ENCODE measurements at places on chromosomes 2 and 18.

GRCh38 chr2:195769975-195770374 is 112.9 kb downstream of the SLC39A10 start:
- no peak for DNase-seq

- no peak for DNase-seq
Observed at GRCh38 chr18:76941284-76941683, 118.9 kb downstream of the ZNF236 start.

GRCh38 chr18:3611313-3612090 is 161.5 kb downstream of the TGIF1 start:
- no peak for DNase-seq

- DNase-seq = no peak
Observed at GRCh38 chr2:46699934-46700256, 215.7 kb downstream of the MCFD2 start.

- DNase-seq = no peak
Observed at GRCh38 chr2:54814389-54815147, 91.1 kb downstream of the EML6 start.

- DNase-seq = no peak
Observed at GRCh38 chr2:196798980-196799379, 503 bp downstream of the GTF3C3 start.

- no peak for DNase-seq
Observed at GRCh38 chr2:80126596-80127189, 177.9 kb downstream of the LRRTM1 start.

DNA sequence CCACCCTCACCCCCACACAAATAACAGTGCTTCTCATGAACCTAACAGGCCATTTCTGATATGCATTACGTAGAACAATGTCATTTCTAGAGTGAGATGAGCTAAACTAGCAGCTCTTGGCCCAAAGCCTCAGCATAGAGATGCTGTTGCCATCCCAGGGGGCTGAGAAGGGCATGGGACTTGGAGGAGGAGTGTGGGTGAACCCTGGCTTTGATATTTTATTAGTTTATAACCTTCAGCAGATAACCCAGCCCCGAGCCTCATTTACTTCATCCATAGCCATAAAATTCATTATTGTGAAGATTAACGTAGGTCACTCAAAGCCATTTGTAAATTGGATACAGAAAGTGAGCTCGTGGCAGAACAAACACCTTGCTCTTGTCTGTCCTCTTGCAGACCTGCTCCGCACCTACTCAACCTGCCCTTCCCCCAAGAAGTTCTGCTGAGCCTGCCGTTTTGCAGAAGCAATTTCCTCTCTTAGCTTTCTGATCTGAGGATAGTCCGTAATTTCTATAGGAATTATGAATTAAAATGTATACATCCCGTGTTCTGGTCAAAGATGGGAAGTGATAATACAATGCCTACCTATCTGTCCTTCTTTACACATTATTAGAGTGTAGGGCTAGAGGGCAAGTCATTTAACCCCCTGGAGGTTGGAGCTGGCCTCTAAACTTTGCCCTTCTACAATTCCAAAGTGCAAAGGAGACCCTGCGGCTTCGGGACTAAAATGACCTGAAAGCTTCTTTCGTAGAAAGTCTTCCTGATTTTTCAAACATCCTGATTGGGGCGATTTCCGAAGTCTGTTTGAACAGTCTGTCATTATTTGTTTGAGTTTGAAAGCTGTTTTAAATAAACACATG is 187.4 kb downstream of the BCL2 start:
- DNase-seq = no peak

GRCh38 chr2:105806996-105807395 is 62.3 kb downstream of the NCK2 start:
- no peak for DNase-seq

- DNase-seq = no peak
Observed at GRCh38 chr2:41832218-41832617, 215.6 kb upstream of the PKDCC start.

DNA sequence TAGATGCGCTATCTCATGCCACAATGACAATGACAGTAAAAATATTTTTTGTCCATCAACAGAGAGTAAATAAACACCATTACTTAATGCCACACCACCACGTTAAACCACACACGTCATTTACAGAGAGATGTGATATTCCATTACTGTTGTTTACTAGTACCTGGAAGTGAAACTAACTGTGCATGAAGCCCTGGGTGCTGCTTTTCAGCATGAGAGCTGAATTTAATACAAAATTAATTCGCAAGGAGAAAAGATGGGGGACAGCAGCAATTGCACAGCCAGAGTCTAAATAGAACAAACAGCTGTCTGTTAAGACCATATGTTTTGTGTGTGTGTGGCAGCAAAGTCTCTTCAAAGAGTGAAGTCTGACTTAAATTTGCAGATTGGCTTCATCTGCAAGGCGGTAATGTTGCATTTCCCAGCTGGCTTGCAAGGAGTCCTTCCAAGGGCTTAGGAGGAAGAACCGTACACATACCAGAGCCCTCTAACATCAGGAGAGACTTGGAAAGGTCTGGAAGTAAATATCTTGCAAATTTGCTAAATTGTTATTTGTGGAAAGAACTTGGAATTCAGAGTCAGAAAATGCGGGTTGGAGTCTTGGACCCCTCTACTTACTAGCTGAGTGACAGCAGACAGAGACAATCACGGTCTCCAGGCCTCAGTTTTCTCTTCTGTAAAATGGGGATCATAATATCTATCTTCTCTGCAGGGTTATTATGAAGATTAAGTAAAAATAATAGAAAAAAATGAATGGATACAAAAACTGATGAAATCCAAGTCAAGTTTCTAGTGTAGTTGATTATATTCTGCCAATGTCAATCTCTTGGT is 127.6 kb downstream of the ALPK2 start:
- DNase-seq = no peak
